Hematopoietic multipotent progenitor cell treated with erythropoietin and hydrocortisone succinate and interleukin-3 and kit ligand, for 17 days (in vitro differentiated cells): ENCODE measurements at places on chromosomes 5 and 9.

GRCh38 chr5:161190778-161191177, 338.8 kb upstream of the ATP10B start:
- no peak for DNase-seq

DNA sequence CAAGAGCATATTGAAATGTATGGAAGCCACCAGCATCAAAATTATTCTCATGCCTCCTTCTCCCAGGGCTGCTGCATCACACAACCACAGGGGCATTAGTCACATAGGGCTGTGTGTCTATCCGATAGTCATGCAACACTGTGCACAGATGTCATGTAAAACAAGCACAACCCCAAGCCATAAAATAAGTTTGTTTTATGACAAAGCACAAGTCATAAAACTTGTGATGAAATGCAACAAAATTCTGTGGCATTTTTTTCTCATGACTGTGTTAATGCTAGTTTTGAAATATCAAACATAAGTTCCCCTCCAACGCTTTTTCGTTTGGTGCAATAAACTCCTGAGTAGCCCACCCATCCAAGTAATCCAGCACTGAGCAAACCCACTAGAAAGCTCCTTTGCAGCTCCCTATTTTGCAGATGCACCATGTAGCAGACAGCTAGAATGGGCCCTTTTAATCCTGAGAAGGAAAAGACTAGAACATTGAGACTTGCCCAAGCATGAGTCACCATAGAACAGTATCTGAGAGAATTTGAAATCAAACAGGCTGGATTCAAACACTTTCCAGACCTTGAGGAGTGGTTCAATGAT, 93.3 kb upstream of the ZNF366 start:
- no peak for DNase-seq

DNA sequence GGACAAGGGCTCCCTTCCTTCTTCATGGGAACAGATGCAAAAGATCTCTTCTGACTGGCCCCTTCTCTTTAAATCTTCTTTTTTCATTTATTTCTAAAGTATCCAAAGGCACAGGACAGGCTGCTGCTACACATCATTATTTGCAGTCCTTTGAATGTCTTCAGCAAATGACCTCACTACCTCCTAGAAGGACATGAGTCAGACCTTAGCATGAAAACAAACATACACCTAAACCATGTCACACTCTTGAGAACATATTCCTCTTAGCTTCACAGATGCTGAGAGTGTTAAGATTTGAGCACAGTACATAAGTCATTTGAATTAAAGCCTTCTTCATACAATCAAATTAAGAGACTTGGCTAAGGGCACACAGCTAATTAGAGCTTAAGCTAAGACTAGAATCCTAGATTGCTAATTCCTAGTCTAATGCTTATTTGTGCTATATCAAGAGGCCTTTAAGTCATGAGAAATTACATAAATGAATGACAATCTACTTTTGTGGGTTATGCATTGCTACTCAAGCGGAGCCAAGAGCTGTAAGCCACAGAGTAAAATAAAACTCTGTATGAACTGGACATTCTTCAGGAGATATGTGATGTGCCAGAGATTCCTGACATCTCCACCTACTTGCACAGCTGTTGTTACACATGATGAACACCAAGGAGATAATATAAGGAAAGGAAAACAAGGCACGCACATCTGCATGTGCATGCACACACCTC, 109.1 kb upstream of the PTGER4 start:
- no peak for DNase-seq

GRCh38 chr9:133576031-133576874, 32.9 kb downstream of the FAM163B start:
- no peak for DNase-seq

- no peak for DNase-seq
Observed at GRCh38 chr9:129278391-129279237, 100.6 kb upstream of the IER5L start.

DNA sequence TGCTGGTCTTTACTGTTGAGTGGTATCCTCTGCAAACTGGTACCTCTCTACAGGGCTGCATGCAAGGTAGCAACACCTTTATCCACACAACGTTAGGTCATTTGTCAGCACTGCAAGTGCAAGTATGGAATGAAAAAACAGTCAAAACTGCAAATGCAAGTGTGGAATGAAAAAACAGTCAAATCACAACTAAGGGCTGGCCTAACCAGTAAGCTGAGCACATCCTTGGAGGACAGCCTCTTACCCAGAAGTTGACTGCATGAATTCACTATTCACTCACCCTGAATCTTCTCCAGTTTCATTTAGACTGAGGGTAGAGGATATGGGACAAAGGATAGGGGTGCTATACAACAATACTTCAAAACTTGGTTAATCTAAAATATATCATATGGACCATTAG, 158.4 kb downstream of the PPP2R2B start:
- no peak for DNase-seq

DNA sequence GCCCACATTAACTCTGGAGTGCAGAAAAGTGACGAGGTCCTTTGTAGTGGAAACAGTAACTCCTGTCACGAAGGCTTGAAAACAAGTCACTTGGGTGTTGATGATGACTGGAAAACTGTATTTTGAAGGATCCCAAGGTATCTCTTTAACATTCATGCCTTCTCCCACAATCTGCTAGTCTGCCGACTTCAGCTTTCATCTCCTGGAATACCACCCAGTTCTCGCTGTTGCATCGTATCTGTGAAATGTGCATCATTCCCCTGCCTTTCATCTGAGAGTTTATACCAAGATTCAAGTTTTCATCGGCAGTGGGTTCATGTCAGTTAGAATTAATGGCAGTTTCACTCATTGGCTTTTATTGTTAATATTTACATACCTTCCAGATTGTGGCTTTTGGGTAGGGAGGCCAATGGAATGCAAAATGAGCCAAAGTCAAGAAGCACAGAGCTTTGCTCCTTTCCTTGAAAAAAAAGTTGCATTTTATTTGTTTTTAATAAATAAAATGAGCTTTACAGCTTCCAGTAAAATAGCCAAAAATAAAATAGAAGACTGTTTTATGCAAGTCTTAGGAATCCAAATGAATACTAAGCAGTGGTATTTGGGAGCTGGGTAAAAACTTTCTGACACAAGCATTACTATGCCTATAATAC, 575.2 kb upstream of the WWC1 start:
- no peak for DNase-seq

GRCh38 chr9:82153032-82153431, 164.5 kb downstream of the SPATA31D1 start:
- no peak for DNase-seq

GRCh38 chr9:83472221-83472665, 66.0 kb downstream of the FRMD3 start:
- no peak for DNase-seq

- DNase-seq, result no peak
Observed at GRCh38 chr5:144151026-144151425, 19.4 kb downstream of the YIPF5 start.
